ENCODE measurements at places on chromosomes 1 and 21.

DNA sequence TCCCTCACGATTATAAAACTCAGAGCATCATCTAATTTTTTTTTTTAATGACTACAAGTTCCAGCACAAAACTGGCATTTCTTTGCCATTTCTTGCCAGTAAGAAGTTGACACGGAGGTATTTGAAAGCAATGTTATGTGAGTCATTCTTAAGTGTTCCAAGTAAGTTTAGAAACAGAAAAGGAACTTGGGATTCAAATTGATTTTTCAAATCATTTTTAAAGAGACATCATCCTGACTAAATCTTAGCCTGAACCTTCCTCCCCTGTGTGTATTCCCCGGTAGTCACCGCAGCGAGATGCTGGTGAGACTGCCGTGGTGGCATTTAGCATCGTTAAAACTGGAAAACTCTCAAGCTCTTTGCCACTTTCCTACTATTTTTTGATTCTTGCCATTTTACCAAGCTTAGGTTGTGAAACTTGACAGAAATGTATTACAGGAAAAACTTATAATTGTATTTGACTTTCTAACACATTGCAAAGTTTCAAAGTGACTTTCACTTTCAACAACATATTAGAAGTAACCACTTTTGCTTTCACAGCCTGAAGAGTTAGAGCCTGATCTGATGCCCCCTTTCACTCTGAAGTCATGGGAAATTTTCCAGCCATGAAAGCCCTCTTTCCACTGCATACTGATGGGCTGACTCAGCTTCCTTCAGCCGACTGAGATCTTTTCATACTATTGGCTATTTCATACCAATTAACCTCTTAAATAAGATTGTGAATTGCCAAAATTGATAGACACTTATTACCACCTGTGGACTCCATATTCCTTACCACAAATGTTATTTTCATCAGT lies 61.4 kb downstream of the OLFML2B start:
- no peak for DNase-seq

- no peak for DNase-seq
Measured at GRCh38 chr1:29123053-29123886, 433 bp downstream of the TMEM200B start.

DNA sequence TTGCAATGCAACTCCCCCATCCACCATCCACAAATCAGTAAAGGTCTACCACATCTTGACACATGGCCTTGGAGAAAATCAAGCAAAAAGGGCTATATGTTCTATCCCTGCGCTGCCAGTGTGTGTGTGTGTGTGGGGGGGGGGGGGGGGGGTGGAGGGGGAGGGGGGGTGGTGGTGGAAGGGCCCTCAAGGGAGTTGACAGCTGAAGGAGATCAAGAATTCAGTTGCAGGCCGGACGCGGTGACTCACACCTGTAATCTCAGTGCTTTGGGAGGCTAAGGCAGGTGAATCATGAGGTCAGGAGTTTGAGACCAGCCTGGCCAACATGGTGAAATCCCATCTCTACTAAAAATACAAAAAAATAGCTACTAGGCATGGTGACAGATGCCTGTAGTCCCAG lies 37.6 kb upstream of the CLIC4 start:
- DNase-seq: no peak

DNA sequence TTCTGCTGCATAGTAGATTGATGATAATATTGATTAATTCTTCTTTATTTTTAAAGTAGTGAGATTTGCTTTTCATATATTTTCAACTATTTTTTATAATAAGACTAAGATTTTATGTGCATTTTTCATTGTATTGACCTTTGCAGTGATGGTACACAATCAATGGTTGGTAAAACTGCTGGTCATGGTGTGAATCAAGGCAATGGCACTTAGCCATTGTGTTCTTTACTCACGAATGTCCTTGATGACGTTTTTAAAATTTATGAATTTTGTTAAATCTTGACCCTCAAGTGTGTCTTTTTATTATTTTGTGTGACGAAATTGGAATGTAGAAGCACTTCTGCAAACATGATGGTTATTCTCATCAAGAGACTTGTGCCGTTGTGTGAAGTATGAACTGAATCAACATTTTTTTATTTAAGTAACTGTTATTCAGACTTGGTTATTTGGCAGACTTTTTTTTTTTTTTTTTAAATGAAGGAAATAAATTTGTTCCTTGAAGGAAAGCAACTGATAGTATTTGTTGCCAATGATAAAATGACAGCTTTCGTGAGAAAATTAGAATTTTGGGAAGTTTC lies 22.6 kb downstream of the CDC73 start:
- no peak for DNase-seq

DNA sequence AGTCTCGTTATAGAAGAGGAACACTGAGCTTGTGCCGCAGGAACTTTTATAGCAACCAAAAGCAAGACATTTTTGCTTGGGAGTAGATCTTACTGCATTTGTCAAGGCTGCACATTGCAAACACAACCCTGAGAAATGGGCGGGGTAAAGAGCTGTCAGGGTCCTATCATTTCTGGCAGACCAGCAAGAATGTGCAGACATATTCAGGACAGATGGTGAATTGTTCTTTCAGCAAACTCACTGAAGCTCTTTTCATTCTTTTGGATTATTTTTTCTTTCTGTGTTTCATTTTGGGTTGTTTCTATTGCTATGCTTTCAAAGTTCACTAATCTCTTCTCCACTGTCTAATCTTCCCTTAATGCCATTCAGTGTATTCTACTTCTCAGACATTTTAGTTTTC lies 5.1 kb upstream of the ACTN2 start:
- DNase-seq: no peak

DNA sequence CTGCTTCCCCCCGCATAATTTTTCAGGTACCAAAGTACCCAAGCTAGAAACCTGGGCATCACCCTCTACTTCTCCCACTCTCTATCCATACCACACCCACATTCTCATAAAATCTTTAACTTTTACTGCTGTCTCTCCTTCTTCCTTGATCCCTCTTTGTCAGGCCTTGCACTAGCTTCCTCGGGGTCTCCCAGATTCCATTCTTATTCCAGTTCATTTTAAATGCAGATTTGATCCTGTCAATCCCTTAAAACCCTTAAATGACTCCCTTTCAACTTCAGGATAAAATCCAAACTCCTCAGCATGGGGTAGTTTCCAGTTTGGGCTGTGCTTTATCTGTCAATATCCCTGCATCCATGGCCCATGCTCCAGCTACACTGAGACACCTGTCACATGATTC lies 343.5 kb downstream of the PBX1 start:
- no peak for DNase-seq

GRCh38 chr1:206646504-206646903 lies 11.2 kb downstream of the DYRK3 start:
- no peak for DNase-seq

DNA sequence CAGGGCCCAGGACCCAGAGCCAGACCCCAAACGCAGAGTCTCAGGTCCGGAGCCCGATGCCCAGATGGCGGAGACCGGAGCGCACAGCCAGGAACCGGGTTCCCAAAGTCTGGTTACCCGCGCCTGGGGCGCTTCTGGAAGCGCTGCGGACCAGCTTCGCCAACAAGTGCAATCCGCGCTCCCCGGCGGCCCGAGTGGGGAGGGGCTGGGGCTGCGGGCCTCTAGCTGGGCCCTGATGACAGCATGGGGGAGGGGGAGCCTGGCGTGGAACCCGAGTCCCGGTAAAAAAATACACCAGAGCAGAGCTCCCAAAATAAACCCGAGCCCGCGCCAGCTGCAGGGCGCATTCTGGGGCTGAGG lies 494 bp downstream of the NT5C1A start:
- DNase-seq: no peak

DNA sequence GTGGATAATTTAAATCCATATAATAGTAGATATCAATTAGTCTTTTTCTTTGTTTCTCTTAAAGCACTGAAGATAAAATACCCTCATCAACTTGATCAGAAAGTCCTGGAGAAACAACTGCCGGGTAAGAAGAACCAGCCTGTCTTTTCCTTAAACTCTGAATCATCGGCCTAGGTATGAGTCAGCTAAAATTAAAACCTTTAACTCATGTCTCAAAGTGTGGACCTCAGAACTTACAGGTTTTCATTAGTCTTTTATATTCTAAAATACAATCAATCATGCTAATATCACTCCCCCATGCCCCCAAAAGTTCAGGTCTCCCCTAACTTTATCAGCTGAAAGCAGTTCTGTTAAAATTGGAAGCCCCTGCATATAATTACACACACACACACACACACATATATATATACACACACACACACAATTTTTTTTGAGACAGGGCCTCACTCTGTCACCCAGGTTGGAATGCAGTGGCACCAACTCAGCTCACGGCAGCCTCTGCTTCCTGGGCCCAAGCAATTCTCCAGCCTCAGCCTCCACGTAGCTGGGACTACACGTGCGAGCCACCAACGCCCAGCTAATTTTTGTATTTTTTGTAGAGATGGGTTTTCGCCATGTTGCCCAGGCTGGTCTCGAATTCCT lies 61.3 kb downstream of the B3GALNT2 start:
- DNase-seq: no peak

GRCh38 chr1:116877141-116877818 lies 32.4 kb upstream of the PTGFRN start:
- no peak for DNase-seq

- DNase-seq: peak; percentile 97
Measured at GRCh38 chr1:156282479-156283222, at the start of gene SMG5. Gene SMG5, minus strand, starts transcription at chr1:156282825. Its CDS starts 145 bp downstream, at chr1:156282680.

DNA sequence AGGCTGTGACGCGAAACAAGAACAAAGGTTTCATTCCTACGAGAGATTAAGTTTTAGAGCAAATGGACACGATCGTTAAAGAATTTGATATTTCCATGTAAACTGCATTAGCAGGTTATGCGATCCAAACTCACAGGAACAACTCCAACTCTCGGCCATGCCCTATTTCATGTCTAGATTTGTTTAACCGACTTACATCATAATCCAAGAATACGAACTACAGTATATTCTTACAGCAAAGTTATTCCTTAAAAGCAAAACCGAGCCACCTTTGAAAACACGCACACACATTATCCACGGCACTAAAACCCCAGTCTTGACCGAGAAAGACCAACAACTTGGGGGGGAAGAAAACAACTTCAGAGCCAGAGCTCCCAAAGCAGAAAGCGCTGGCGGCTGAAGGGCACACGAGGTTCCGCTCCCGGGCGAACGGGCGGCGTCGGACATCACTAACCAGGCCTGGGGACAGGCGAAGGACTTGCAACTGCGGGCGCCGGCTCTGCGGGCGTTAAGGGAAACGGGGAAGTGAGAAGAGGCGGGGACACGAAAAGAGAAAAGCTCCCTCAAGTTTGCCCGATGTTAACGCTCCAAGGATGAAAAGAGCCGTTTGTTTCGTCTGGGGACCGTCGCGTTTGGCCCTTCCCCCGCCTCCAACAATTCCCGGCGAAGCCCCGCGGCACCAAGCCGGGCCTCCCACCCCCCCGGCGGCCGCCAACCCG lies 690 bp downstream of the B3GALNT2 start:
- DNase-seq: peak; percentile 17

- no peak for DNase-seq
Measured at GRCh38 chr1:53766831-53767405, 28.0 kb upstream of the GLIS1 start.

- DNase-seq: peak; percentile 6
Measured at GRCh38 chr1:160328184-160328583, 14.9 kb downstream of the COPA start.

- DNase-seq: no peak
Measured at GRCh38 chr1:85146972-85147359, 53.9 kb downstream of the SYDE2 start.

GRCh38 chr1:206680279-206680678 lies 4.4 kb upstream of the MAPKAPK2 start:
- DNase-seq: no peak

- no peak for DNase-seq
Measured at GRCh38 chr1:111442457-111442856, 6.6 kb downstream of the WDR77 start.

DNA sequence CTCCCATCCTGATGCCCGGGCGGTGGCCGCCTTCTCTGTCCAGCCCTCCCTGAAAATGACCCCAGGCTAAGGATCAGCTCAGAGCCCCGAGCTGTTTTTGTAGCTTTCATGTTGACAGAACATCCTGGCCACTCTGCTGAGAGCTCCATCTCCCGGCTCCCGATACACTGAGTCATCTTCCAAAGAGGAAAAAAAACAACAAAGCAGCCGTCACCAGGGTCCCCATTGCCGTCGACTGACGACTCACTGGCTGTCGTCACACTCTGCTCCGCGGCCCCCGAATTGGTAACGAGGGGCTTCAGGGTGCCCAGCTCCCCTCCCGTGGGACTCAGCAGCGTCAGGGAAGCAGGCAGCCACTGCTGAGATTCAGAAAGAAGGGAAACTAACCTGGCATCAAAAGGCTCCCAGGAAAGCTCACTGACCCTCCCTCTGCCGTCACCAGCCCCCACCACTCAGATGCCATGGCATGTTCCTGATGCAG lies 67.2 kb downstream of the CD46 start:
- DNase-seq: no peak

- no peak for DNase-seq
Measured at GRCh38 chr1:96683931-96684330, 37.7 kb upstream of the PTBP2 start.

GRCh38 chr1:40954626-40955025 lies 24.9 kb upstream of the CTPS1 start:
- no peak for DNase-seq

DNA sequence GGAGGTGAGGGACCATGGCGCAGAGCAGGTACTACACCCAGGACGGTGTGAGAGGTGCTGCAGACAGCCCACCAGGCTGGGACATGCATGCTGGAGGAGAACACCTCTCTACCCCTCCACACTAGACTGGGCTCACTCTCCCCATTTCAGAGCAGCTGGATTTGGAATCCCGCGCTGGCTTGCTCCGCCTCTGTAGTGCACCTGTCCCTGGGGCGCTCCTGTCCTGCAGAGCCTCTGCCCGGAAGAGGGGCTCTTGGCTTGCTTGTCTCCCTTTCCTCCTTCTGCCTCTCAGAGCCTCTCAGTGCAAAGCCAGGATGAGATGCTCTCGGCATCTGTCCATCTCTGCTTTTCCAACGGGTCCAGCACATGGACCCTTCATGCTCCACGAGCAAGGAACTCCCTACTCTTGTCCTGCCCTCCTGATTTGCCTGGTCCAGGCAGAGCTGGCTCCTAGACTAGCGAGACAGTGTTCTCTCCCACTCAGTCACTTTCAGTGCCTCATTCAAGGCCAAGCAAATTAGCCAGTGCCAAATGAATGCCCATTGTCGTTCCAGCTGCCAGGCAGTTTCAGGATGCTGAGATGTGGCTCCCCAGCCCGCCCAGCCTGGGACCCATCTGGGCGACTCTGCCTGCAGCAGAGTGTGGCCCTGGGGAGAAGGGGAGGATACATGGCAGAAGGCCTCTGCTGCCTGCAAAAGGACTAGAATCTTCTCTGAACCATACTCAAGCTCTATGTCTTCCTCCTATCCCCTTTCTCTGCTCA lies 33.7 kb downstream of the CDCA8 start:
- no peak for DNase-seq

GRCh38 chr1:11150326-11150725 lies 38.8 kb upstream of the ANGPTL7 start:
- peak; percentile 79 for DNase-seq

DNA sequence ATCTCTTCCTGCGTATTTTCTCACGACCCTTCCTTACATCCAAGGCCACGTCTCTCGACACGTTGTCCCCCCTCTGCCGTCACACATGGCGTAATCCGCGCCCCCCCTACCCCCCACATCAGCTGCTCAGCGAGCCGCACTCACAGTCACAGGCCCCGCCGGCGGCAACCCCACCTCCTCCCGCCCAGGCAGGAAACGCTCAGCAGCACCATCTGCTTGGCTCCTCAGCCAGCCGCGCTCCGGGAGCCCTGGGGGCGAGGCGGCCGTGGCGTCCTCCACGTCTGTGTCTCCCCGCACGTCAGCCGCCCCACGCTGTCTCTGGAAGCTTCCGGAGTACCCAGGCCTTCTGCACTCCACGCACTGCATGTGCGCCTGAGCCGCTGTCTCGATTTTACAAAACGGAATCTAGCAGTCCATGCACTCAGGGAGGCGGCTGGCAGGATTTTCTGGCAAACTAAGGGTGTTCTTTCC lies 64.6 kb downstream of the SIK1 start:
- DNase-seq: peak; percentile 78
